Stimulated activated CD8-positive, alpha-beta memory T cell treated with anti-CD3 and anti-CD28 coated beads, Interleukin-4, amount 100 ng/mL, for 4 hours (primary cell): ENCODE measurements at places on chromosomes 12 and 14.

DNA sequence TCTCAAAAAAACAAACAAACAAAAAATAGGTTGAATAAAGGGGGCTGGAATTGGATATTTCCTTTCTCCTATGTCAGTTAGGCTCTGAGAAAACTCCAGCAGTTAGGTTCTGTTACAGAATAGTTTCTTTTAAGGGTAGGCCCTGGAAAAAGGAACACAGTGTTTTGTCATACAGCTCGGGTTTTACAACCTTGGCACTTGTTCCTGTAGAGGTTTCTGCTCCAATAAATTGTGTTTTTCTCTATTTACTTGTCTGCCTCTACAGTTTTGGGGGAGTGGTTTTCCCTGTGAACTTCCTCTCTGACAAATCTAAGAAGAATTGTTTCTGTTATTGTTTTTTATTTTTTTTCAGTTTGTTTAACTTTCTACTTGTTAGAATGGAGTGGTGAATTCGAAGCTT, 167.6 kb downstream of the ACSS3 start:
- DNase-seq: no peak

DNA sequence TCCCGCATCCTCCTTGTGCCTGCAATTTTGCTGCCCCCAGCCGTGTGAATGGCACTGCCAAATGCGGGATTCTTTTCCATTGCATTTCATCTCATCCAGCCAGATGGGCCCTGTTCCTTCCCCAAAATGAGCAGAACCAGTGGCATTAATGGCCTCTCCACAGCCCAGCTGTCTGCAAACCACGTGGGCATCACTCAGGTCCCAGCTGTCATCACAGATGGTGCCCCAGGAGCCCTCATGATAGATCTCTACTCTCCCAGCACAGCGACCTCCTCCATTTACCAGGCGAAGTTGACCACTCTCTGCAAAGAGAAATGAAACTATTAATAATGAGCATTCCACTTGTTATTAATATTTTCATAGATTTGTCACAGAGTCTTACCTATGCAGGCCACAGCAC, 17.1 kb downstream of the CD163 start:
- no peak for DNase-seq

DNA sequence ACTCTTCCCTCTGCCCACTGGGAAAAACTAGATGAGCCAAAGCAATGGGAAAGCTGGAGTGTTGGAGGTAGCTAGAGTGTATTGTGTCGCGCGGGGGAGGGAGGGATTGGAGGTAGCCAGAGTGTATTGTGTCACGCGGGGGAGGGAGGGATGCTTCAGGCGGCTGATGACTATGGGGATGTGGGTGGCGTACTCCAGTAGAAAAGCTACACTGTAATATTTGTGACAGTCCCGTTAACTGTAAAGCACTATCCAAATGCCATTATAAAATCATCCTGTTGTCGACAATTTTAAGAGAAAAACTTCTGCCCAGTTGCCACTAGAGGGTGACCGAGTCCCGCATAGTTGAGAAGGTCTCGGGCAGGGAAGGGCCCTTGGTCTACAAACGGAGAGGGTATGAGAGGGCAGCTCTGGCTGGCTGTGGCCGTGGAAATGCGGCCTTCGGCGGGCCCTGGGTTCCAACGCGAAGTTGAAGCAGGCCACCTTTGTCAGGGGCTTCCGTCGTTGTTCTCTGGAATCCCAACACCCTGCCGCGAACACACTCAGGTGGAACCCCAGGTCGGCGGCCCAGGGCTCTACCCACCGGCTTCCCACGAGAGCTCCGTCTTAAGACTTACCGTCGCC, 15.1 kb upstream of the PLEK2 start:
- DNase-seq: peak; percentile 60

DNA sequence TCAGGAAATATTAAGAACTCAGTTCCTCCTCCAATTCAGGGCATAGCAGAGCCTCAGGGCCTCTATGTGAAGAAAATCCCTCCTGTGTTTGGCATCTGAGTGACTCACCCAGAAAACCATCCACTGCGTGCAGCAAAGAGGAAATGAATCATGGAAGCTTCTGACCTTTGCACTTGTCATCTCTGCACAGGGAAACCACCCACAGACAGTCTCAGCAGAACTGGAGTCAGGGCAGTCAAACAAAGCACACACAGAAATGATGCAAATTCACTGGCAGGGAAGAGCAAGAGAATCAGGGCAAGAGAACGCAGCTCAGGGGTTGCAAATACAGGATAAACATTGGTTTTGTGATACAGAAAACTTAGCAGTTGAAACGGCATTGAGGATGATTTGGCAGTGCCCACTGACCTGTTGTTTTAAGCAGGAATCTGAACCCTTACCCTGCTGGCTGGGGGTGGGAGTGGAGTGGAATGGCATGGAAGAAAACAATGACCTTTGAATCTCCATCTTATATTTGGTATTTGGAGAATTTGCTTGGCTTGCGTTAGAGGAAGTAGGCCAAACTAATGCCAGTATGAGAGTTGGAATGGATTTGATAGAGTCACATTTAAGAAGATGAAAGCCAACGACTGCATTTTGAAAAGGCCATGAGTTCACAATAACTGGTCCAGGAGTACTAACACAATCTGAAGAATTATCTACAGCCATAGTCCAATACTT, 53.5 kb downstream of the PHLDA1 start:
- peak; percentile 65 for DNase-seq

DNA sequence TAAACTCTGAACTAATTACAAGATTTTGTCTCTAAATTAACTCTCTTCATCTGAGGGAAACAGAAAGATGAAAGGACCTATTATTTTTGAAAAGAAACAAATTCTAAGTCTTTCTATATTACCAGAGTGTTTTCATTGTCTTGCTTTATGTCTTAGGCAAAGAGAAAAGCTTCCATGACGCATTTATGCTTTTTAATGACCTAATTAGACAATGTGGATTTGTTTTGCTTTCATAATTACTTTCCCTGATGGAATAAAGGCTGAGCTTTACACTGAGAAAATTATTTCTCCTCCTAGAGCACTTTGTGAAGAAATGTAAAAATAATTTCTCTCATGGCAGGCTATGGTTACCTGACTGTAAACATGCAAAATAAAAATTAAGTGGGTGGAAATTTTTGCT, 138.0 kb upstream of the SLCO1C1 start:
- DNase-seq: no peak

GRCh38 chr14:51318813-51319597, 79.0 kb downstream of the TMX1 start:
- DNase-seq: no peak

- no peak for DNase-seq
Observed at GRCh38 chr12:102438047-102438826, 42.1 kb downstream of the IGF1 start.

DNA sequence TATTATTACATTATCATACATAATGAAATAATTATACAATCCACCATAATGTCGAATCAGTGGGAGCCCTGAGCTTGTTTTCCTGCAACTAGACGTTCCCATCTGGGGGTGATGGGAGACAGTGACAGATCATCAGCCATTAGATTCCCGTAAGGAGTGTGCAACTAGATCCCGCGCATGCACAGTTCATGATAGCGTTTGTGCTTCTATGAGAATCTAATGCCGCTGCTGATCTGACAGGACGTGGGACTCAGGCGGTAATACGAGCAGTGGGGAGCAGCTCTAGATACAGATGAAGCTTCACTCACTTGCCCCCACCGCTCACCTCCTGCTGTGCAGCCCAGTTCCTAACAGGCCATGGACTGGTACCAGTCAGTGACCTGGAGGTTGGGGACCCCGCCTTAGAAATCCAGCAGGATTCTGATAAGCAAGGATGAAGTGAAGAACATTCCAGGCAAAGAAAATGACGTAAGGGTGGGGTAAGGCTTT, 204.6 kb downstream of the ETV6 start:
- DNase-seq: no peak

GRCh38 chr12:107373238-107373809, 280.0 kb upstream of the CRY1 start:
- DNase-seq: no peak

GRCh38 chr12:3476403-3476802, 14.6 kb upstream of the PRMT8 start:
- DNase-seq: no peak

GRCh38 chr12:68030248-68030647, 41.0 kb downstream of the IFNG-AS1 start:
- DNase-seq: no peak
